Immature natural killer cell (primary cell): ENCODE measurements at places on chromosomes 12 and 14.

- no peak for DNase-seq
Observed at GRCh38 chr14:98963610-98964009, 308.4 kb downstream of the BCL11B start.

GRCh38 chr14:76293923-76294322, 82.0 kb upstream of the ESRRB start:
- DNase-seq = no peak

DNA sequence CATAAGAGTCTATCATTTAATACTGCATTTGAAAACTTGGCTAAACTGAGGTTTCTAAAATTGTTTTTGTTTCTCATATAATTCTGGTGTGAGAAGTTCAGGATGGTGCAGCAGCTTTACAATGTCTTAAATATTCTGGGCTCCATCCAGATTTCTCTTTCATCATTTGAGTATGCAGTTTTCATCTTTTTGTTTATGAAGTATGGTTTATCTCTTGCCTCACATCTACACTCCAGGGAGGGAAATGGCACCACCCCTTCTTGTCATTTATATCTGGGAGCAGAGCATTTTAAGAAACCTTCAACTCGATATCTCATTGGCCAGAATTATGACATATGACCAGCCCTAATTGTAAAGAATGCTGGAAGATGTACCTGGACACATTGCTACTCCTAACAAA, 24.3 kb downstream of the GEMIN2 start:
- DNase-seq = no peak

DNA sequence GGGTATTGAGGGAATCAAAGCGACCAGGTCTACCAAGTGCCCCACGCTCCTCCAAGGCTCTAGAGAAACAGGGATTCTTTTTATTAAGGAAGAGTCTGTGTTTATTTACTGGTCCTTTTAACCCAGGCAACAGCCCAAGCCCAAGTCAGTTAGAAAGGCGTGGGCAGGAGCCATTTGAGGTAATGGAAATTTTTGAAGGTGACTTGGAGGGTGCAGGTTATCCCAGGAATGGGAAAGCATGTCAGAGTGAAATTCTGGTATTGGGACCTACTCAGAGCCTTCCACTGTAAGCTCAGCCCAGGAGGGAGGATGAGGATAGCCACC, 2.9 kb downstream of the SLC6A12 start:
- DNase-seq = no peak

GRCh38 chr12:46433829-46434228, 61.3 kb upstream of the SLC38A2 start:
- DNase-seq = no peak

- DNase-seq = no peak
Observed at GRCh38 chr12:65157091-65157490, 12.3 kb upstream of the LEMD3 start.
